ENCODE measurements at places on chromosomes 7 and 10.

DNA sequence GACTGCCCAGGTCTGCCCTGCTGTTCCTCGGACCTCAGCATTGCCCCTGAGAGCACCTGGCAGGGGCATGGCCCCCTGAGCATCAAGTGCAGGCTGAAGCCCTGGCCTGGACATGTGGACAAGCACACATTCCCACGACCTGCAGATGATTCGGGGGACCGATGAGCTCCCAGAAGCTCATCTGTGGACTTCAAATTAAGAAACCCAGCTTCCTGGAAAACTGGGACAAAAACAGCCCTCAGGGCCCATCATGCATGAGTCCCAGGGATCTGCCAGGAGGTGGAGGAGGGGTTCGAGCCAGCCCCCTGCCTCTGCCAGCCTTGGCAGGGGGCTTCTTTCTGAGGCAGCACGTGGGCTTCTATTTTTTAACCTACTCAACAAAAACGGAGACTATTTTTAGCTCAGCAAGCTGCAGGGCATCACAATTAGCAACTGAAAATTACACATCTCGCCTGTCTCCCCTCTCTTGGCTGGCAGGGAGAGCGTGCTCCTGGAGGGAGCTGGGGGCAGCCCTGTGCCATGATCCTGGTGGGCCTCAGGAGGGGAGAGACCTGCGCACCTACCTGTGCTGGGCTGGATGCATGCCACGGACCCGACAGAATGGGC is 51.8 kb downstream of the RASGEF1A start:
- H3K4me3 ChIP-seq = no peak overlapping the region
- H3K27me3 ChIP-seq = no peaks in the 10 kb centered on the region
- DNase-seq = no peak
- H3K27ac ChIP-seq = no peak overlapping the region

GRCh38 chr10:123909866-123910265 is 18.3 kb upstream of the CPXM2 start:
- H3K4me1 ChIP-seq = peaks cover 5% of the 10 kb centered on the region
- H3K4me3 ChIP-seq = no peak overlapping the region
- peaks cover 5% of the 10 kb centered on the region for H3K27me3 ChIP-seq
- H3K27ac ChIP-seq = no peak overlapping the region
- no peak for DNase-seq

DNA sequence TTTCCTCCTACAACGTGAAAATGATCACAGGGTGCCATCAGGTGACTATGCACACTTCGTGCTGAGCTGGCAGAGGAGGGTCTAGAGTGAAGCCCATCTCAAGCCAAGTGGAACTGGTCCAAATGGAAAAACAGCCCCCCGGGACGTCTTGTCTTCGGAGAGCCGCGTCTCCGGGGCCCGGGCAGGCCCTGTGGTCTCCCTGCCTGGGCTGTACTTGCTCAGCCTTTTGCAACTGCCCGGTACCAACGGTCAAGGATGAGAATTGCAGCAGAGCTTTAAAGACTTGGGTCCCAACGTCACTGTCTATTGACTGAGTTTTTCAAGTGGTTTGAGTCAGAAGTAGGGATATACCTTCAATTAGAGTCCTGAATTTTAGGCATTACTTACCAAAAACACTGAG is 315.5 kb downstream of the PTPRN2 start:
- H3K27ac ChIP-seq = no peak overlapping the region
- DNase-seq = no peak
- H3K27me3 ChIP-seq = no peaks in the 10 kb centered on the region

GRCh38 chr7:84144935-84145334 is 49.7 kb downstream of the SEMA3A start:
- no peak overlapping the region for H3K27ac ChIP-seq
- no peaks in the 10 kb centered on the region for H3K36me3 ChIP-seq
- H3K27me3 ChIP-seq = no peaks in the 10 kb centered on the region
- no peak overlapping the region for H3K4me3 ChIP-seq
- no peaks in the 10 kb centered on the region for H3K4me1 ChIP-seq
- no peak for DNase-seq

DNA sequence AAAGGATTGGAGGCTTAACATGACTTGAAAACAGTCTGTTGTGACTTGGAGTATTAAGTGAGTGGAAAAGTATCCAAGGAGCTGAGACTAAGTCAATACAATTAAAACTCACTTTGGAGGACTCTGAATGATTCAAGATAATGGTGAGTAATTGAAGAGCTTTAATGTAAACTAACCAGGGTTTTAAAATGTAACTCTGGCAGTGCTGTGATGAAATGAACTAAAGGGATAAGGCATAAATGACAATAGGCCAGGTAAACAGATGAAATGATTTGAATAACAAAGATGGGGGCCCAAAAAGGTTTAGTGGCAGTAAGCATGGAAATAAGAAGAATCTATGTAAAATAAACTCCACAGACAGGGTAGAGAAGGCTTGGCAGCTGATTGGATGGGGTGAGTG is 316.5 kb upstream of the CACNA2D1 start:
- DNase-seq = no peak
- H3K4me1 ChIP-seq = no peaks in the 10 kb centered on the region
- H3K27me3 ChIP-seq = no peaks in the 10 kb centered on the region
- H3K36me3 ChIP-seq = no peaks in the 10 kb centered on the region
- no peak overlapping the region for H3K4me3 ChIP-seq

DNA sequence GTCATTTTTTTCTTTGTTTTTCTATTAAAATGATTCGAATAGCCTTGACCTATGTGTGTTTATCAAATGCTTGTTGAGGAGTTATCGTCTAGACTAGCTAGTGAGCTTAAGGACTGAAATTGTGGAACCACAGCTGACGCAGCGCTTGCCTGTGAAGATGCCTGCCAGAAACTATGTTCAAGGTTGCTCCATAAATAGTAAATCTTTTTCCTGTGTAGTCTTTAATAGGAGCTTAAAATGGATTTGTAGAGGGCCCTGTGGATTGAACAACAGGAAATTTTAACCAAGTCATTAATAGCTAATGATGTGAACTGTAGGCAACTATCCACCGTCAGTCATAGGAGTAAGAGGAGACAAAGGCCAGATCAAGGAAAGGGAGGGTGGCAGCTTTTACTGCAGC is 145.1 kb downstream of the GNAI1 start:
- H3K27me3 ChIP-seq = no peaks in the 10 kb centered on the region
- H3K36me3 ChIP-seq = no peaks in the 10 kb centered on the region

- H3K27me3 ChIP-seq = peaks cover 27% of the 10 kb centered on the region
- H3K4me1 ChIP-seq = no peaks in the 10 kb centered on the region
- H3K27ac ChIP-seq = no peak overlapping the region
These were observed 4.0 kb upstream of the LEP start for GRCh38 chr7:128236924-128237586.

GRCh38 chr7:157559596-157560257 is 222.9 kb downstream of the DNAJB6 start:
- no peak overlapping the region for H3K4me3 ChIP-seq
- no peak overlapping the region for H3K27ac ChIP-seq
- H3K4me1 ChIP-seq = no peaks in the 10 kb centered on the region
- H3K27me3 ChIP-seq = no peaks in the 10 kb centered on the region
- no peak for DNase-seq

DNA sequence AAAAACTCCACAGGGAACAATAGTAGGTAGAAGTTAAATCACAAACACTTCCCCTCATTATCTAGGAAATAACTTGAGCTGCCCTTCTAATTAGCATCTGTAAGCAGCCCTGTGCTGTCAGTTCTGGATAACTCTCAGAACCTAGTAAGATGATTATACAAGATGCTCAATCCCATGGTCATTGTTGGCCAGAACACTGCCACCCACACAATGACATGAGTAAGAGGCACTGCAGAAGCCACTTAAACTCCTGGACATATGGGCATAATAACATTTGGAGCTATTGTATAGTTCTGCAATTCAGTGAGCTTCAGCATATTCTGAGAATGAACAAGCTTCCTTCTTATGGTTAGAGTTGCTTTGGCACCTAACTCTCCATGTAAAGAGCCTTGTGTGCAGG is 153.8 kb downstream of the PLPP4 start:
- H3K27me3 ChIP-seq = no peaks in the 10 kb centered on the region
- no peaks in the 10 kb centered on the region for H3K36me3 ChIP-seq
- H3K4me1 ChIP-seq = no peaks in the 10 kb centered on the region
- no peak for DNase-seq
- no peak overlapping the region for H3K27ac ChIP-seq

GRCh38 chr10:28875549-28876081 is 198.3 kb downstream of the BAMBI start:
- no peak for DNase-seq
- no peaks in the 10 kb centered on the region for H3K27me3 ChIP-seq
- no peak overlapping the region for H3K27ac ChIP-seq

DNA sequence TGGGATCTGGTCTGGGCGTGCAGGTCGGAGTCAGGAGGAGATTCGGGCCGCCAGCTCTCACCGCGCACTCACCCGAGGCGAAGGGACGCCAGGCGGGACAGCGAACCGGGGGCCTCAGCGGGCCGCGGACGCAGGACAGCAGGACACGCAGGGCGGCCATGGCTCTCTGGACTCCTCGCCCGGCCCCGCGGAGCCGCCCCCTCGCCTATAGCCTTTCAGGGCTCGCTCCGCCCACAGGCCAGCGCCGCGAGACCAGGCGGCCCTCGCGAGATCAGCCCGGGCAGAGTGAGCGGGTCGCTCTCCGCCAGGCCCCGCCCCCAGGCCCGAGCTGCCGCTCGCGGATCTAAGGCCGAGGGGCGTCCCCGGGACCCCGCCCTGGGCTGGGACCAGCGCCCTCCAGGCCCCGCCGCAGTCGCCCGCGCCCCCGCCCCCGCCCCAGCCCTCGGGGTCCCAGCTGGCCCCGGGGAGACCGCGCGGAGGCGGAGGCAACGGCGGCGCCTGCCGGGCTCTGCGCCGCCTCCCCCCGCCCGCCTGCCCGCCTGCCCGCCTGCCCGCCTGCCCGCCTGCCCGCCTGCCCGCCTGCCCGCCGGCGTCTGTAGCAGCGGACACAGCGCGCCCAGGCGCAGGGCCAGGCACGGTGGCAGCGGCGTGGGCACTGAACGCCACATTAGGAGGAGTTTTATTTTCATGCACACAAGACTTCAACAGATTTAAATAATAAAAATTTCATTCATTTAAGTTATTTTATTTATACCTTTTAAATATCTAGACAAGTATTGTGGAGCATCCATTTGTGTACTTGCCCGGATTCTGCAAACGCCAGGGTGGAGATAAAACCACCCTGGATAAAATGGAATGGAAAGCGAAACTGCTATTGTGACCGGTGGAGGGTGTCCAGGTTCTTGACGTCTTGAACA is at the start of gene ECHS1:
Gene ECHS1, minus strand, starts transcription at position 181 of the 917 bp plus-strand sequence. Its CDS starts 21 bp downstream, at position 160.
- peak within 1 kb of the TSS; percentile 88 for H3K4me3 ChIP-seq
- peak; percentile 86 for DNase-seq
- peak within 1 kb of the TSS; percentile 71 for H3K27ac ChIP-seq
- H3K4me1 ChIP-seq = peaks cover 18% of the 10 kb centered on the region
- peaks cover 21% of the 10 kb centered on the region for H3K36me3 ChIP-seq

GRCh38 chr10:126101325-126101724 is 205.0 kb downstream of the FANK1 start:
- DNase-seq = no peak
- no peaks in the 10 kb centered on the region for H3K27me3 ChIP-seq
- no peak overlapping the region for H3K4me3 ChIP-seq
- no peaks in the 10 kb centered on the region for H3K4me1 ChIP-seq
- H3K36me3 ChIP-seq = no peaks in the 10 kb centered on the region
- H3K27ac ChIP-seq = no peak overlapping the region

- H3K4me1 ChIP-seq = peaks cover 2% of the 10 kb centered on the region
- no peak overlapping the region for H3K4me3 ChIP-seq
- no peaks in the 10 kb centered on the region for H3K36me3 ChIP-seq
- H3K27ac ChIP-seq = no peak overlapping the region
- no peak for DNase-seq
These were observed 38.7 kb upstream of the MTPAP start for GRCh38 chr10:30387646-30388243.

GRCh38 chr10:91198781-91199180 is 21.7 kb upstream of the PCGF5 start:
- H3K36me3 ChIP-seq = no peaks in the 10 kb centered on the region
- peaks cover 63% of the 10 kb centered on the region for H3K4me1 ChIP-seq
- peak; percentile 36 for DNase-seq
- no peaks in the 10 kb centered on the region for H3K27me3 ChIP-seq
- H3K4me3 ChIP-seq = peak overlapping the region; percentile 16

DNA sequence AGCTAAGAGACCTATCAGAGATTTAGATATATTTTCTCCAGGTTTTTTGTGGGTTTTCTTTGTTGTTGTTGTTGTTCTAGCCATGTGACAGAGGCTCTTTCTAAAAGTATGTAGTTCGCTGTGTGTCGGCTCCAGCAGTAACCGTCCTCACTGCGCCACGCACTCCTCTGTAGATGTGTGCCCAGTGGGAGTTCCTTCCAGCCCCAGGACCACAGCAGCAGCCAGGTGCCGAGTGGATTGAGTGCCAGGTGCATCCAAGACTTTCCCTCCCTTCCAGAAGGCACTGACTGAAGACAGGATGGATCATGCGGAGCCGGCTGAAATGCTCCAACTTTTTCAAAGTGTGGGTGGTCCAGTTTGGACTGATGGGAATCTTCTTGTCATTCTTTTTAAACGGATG is 31.8 kb downstream of the WDR86 start:
- peaks cover 19% of the 10 kb centered on the region for H3K27me3 ChIP-seq
- H3K36me3 ChIP-seq = no peaks in the 10 kb centered on the region
- no peak for DNase-seq
- no peak overlapping the region for H3K4me3 ChIP-seq

GRCh38 chr10:49314806-49315205 is 15.8 kb downstream of the C10orf71 start:
- H3K27me3 ChIP-seq = no peaks in the 10 kb centered on the region
- no peaks in the 10 kb centered on the region for H3K36me3 ChIP-seq
- DNase-seq = no peak
- H3K4me3 ChIP-seq = no peak overlapping the region
- peak overlapping the region; percentile 100 for H3K27ac ChIP-seq

- H3K27ac ChIP-seq = peak overlapping the region; percentile 30
- no peak overlapping the region for H3K4me3 ChIP-seq
- no peaks in the 10 kb centered on the region for H3K27me3 ChIP-seq
- DNase-seq = no peak
- peaks cover 7% of the 10 kb centered on the region for H3K4me1 ChIP-seq
These were observed 12.0 kb upstream of the BTBD16 start for GRCh38 chr10:122259075-122259466.

DNA sequence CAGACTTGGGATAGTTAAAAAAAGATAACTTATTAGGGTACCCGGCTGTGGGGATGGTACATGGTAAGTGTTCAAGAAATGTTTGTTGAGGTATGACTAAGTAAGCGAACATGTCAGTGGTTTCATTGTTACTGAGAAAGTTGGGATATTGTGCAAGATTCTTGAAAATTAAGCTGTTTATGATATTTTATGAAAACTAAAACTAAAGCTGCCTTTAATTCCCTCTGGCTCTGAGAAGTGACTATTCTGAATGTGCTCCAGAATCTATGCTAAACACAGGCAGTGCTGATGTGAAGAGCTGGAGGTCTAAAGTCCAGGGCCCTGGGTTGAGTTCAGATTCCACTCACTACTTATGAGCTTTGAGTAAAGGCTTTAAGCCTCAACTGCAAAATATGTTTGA is 72.9 kb downstream of the AOAH start:
- no peaks in the 10 kb centered on the region for H3K36me3 ChIP-seq
- H3K27ac ChIP-seq = no peak overlapping the region
- H3K4me1 ChIP-seq = no peaks in the 10 kb centered on the region
- no peak overlapping the region for H3K4me3 ChIP-seq

All from gastrocnemius medialis (tissue), 4 donors.